Effector memory CD8-positive, alpha-beta T cell (primary cell): ENCODE measurements at places on chromosomes 4 and X.
A peak's percentile ranks its signal among the peaks of the same experiment; 100 is the strongest.

DNA sequence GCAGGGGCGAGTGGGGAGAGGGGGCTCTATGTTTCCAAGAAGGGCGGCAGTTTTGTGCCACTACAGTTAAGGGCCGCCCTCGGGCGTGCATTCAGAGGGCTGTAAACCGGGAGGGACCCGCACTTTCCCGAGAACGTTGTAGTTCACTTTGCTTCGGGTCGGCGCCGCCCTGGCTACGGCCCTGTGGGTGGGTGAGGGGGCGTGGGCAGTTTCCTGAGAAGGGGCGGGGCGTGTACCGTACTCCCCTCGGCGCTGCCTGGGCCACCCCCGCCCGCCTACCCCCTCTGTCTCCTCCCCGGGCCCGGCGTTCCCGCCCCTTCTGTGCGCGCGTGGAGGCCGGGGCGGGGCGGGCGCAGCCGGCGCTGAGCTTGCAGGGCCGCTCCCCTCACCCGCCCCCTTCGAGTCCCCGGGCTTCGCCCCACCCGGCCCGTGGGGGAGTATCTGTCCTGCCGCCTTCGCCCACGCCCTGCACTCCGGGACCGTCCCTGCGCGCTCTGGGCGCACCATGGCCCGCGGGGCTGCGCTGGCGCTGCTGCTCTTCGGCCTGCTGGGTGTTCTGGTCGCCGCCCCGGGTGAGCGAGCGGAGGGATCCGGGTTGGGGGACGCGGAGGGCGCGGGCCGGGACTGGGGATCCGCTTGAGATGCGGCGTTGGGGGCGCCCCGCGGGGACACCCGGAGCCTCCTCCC lies at the start of gene CD99:
Gene CD99 (plus strand): TSS at position 440 of the 687 bp plus-strand sequence. CDS start 66 bp downstream, at position 506.
- peak; percentile 90 for DNase-seq
- no peaks in the 10 kb centered on the region for H3K27me3 ChIP-seq
- H3K4me3 ChIP-seq: peak within 1 kb of the TSS; percentile 98
- H3K36me3 ChIP-seq: peaks cover 33% of the 10 kb centered on the region

DNA sequence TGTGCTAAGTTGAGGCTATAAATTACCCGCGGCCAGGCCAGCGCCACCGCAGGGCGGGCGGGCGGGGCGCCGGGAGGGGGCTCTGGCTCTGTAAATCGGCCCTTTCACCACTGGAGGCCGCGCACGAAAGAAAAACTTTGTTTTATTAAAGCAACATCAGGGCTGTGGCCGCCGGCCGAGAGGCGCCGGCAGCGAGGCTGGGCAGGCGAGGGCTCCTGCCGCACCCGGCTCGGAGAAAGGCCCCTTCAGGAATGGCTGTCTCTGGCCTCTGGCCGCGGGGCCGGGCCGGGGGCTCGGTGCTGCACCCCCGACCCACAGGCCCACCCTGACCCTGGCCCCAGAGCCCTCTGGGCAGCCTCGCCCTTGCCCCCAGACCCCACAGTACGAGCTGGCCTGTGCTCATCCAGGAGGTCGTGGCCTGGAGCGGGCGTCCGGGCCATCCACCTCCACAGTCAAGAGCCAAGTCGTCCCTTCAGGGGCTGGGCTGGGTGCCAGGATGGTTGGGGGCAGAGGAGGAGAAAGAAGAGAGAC lies 29.5 kb upstream of the FGFR3 start:
- no peak for DNase-seq
- H3K27ac ChIP-seq: no peak overlapping the region
- H3K4me1 ChIP-seq: peaks cover 7% of the 10 kb centered on the region
- H3K27me3 ChIP-seq: peaks cover 20% of the 10 kb centered on the region
- H3K4me3 ChIP-seq: no peak overlapping the region
- H3K36me3 ChIP-seq: no peaks in the 10 kb centered on the region

DNA sequence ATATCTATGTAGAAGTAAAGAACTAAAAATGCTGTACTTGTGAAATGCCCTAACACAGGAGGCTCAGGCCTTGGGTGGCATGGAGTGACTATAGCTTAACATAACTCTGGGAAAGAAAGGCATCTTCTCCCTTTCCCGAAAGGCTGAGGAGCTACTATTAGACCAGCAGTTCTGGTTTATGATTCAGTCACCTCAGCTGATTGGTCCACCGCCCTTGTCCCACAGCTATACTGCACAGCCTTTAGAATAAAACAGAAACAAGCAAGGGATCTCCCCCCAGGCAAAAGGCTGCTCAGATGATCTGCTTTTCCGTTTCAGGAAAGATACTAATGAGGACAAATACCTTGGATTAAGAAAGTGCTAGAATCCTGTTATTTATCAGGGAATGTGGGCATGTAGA lies 171.3 kb downstream of the SNCA start:
- H3K4me3 ChIP-seq: no peak overlapping the region
- H3K27me3 ChIP-seq: peaks cover 6% of the 10 kb centered on the region
- H3K27ac ChIP-seq: no peak overlapping the region
- no peaks in the 10 kb centered on the region for H3K36me3 ChIP-seq
- DNase-seq: no peak

DNA sequence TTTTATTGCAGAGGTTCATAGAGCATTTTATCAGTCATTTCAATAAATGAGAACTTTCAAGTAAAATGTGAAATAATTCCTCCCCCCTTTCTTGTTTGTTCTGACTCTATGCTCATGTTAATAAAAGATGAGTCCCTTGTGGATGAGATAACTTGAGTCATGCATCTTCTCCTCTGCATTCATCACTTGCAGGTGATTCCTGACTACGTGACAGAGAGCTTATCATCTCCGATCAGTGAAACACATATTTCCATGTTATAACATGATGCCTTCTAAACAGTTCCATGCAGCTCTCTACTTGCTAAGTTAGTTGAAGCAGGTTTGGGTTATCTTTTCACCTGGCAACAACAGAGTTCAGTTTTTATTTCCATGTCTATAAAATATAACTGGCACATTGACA lies 160.1 kb upstream of the ANKRD50 start:
- no peak overlapping the region for H3K27ac ChIP-seq
- no peaks in the 10 kb centered on the region for H3K27me3 ChIP-seq
- no peak for DNase-seq

- no peaks in the 10 kb centered on the region for H3K36me3 ChIP-seq
- H3K4me3 ChIP-seq: no peak overlapping the region
- H3K4me1 ChIP-seq: no peaks in the 10 kb centered on the region
- no peaks in the 10 kb centered on the region for H3K27me3 ChIP-seq
- no peak overlapping the region for H3K27ac ChIP-seq
Measured at GRCh38 chr4:41013746-41014145, 200.6 kb downstream of the APBB2 start.

DNA sequence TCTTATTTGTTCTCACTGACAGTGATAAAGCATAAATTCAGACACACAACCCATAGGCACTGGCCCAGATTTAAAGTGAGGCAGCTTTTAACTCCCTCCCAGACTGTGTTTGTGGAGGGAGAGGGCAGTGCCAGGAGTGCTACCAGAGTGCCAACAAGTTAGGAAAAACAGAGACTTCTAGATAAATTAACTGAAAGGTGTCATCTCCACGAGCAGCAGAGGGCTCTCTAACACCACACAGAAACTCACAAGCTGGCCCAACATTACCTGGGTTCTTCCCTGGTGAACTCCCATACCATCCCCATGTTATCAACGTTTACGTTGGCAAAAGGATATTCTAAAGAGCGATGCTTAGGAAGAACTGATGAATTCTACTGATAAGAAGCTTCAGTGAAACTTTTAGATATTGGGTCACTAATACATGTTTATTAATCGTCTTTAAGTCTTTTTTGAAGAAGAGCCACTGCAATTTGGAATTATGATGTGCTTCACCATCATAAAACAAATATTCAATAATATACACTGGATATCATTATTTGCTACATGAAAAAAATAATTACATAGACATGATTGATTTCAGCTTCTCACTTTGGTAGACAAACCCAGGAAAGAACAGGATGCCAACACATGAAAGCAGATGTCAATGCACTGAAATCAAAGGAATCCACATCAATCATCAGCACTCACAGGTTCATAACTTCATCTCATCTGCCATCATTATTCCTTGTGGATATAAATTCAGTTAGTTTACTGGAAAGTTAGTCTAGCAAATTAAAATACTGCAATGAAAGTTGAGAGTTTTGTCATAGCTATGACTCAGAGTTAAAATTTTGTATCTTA lies 121.2 kb upstream of the NAP1L5 start:
- no peaks in the 10 kb centered on the region for H3K36me3 ChIP-seq
- DNase-seq: peak; percentile 27
- H3K27me3 ChIP-seq: peaks cover 18% of the 10 kb centered on the region
- H3K4me1 ChIP-seq: peaks cover 17% of the 10 kb centered on the region
